ENCODE measurements at places on chromosomes 2 and 18. TPM values are rescaled to one million over a fixed set of nuclear protein-coding genes. Genes with fewer than 3 reads are reported as not detected.

- no peak overlapping the region for H3K27ac ChIP-seq
- H3K4me1 ChIP-seq, result peaks cover 3% of the 10 kb centered on the region
- H3K4me3 ChIP-seq, result no peak overlapping the region
- H3K36me3 ChIP-seq, result no peaks in the 10 kb centered on the region
- DNase-seq, result no peak
Measured at GRCh38 chr18:51009072-51009471, 20.9 kb upstream of the SMAD4 start.

DNA sequence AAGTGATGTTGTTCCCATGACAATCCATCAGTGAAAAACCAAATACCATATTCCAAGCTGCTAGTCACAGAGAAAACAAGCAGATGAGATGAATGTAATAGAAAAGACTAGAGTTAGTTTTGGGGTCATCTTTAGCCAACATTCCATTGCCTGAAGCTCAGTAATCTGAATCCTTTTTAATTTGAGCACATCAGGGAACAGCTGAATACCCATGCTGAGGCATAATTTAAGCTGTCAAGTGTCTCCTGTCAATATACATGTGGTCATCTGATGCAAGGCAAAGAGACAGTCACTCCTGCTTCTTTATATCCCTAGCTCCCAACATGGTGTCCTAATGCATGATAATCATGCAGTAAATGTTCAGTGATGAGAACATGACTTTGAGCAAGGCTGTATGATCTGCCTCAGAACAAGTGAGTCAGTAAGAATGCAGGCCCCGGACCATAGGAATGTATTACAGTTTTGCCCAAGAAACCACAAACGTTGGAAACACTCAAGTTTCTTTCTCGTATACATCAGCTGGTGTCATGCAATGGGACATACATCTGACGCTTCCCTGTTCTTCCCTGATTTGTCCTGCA is 48.0 kb downstream of the CDK15 start:
- H3K27me3 ChIP-seq, result peaks cover 3% of the 10 kb centered on the region
- no peak overlapping the region for H3K4me3 ChIP-seq
- H3K27ac ChIP-seq, result no peak overlapping the region
- peaks cover 7% of the 10 kb centered on the region for H3K4me1 ChIP-seq
- no peak for DNase-seq

GRCh38 chr18:42436222-42436765 is 481.3 kb downstream of the PIK3C3 start:
- no peaks in the 10 kb centered on the region for H3K27me3 ChIP-seq
- H3K4me3 ChIP-seq, result no peak overlapping the region
- H3K27ac ChIP-seq, result no peak overlapping the region
- no peaks in the 10 kb centered on the region for H3K36me3 ChIP-seq

DNA sequence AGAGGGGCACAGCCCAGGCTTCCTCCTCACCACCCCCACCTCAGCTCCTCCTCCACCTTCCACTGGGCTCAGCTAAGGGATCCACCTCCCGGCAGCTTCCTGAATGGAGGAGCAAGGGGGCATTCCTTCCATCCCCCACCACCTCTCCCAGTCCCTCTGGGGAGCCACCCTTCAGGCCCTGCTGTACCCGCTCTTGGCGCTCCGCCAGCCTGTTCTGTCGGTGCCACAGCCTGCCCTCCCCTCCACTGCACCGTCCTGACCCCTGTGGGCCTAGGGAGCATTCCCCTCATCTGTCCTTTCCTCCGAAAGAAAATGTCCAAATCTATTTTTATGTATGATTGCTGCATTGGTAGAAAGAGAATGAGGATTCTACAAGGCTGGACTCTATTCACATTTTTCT is 59.9 kb downstream of the KIF1A start:
- H3K27ac ChIP-seq, result no peak overlapping the region
- H3K27me3 ChIP-seq, result no peaks in the 10 kb centered on the region
- H3K4me1 ChIP-seq, result no peaks in the 10 kb centered on the region
- DNase-seq, result no peak
- peaks cover 100% of the 10 kb centered on the region for H3K36me3 ChIP-seq
- no peak overlapping the region for H3K4me3 ChIP-seq

GRCh38 chr2:172153156-172153555 is 50.5 kb upstream of the DLX2 start:
- no peak overlapping the region for H3K27ac ChIP-seq
- no peak overlapping the region for H3K4me3 ChIP-seq
- DNase-seq, result no peak
- H3K36me3 ChIP-seq, result no peaks in the 10 kb centered on the region

DNA sequence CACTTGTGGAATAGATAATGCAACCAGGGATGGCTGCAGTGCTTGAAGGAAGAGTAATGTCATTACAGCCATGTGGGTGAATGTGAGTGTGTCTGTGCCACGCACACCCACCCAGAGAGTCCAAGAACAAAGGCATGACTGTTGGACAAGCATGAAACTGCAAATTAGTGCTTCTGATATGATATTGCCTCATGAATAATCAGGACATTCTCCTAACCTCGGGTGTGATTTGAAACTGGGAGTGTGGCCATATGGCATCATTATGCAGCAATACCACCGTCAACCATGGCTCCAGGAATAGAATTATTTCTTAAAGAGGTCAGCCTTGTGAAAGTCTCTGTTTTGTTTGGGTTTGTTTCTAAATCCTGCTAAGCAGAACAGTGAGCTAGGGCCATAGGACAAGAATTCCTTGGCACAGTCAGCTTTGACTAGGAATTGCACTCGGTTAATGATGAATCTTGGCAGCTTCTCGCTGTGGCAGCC is 678.0 kb upstream of the RAB6C start:
- no peaks in the 10 kb centered on the region for H3K27me3 ChIP-seq
- peaks cover 13% of the 10 kb centered on the region for H3K4me1 ChIP-seq
- no peak for DNase-seq
- H3K36me3 ChIP-seq, result no peaks in the 10 kb centered on the region
- no peak overlapping the region for H3K4me3 ChIP-seq

DNA sequence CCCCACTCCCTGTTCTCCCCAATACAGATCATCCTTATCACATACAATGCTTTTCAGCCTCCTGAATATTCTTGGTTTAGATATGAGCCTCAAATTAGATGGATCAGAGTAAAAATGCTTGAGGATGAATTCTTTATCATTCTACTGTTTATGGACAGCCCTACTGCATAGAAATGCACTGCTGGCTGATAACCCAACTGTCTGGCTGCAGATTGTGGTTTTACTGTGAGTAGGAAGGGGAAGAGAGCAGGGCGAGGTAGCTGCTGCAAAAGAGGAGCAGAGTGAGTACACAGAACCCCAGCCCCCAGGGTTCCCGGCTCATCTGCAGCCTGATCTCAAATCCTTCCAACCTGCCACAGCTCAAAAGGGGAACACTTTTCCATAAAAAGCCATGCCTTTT is 29.4 kb upstream of the NCOA1 start:
- no peak overlapping the region for H3K27ac ChIP-seq
- DNase-seq, result no peak
- peaks cover 7% of the 10 kb centered on the region for H3K4me1 ChIP-seq

Gene CCDC148
- 9.8 TPM for total RNA-seq

Gene GALR1
- total RNA-seq, result 3.2 TPM

Gene PKDCC
- 55.9 TPM for total RNA-seq

Gene ANXA4
- 19.8 TPM for total RNA-seq

Measured in spinal cord (tissue), 10 donors.